M059J (cell line): ENCODE measurements at places on chromosomes 4 and X.

DNA sequence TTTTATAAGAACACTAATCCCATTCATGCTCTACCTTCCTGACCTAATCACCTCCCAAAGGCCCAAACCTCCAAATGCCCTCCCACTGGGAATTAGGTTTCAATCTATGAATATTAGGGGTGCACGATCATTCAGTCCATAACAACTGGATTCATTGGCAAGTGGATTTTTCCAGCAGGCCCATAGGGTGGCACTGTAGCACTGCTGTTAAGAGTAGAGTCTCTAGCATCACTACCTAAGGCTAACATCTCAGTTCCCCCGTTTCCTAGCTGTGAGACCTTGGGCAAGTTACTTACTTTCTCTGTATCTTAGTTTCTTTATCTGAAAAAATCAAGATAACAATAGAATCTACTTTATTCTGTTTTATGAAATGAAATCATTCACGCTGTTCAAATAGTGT lies 315.8 kb downstream of the STIM2 start:
- peak; percentile 21 for DNase-seq

GRCh38 chr4:79495447-79495846 lies 87.4 kb upstream of the GK2 start:
- DNase-seq, result no peak

DNA sequence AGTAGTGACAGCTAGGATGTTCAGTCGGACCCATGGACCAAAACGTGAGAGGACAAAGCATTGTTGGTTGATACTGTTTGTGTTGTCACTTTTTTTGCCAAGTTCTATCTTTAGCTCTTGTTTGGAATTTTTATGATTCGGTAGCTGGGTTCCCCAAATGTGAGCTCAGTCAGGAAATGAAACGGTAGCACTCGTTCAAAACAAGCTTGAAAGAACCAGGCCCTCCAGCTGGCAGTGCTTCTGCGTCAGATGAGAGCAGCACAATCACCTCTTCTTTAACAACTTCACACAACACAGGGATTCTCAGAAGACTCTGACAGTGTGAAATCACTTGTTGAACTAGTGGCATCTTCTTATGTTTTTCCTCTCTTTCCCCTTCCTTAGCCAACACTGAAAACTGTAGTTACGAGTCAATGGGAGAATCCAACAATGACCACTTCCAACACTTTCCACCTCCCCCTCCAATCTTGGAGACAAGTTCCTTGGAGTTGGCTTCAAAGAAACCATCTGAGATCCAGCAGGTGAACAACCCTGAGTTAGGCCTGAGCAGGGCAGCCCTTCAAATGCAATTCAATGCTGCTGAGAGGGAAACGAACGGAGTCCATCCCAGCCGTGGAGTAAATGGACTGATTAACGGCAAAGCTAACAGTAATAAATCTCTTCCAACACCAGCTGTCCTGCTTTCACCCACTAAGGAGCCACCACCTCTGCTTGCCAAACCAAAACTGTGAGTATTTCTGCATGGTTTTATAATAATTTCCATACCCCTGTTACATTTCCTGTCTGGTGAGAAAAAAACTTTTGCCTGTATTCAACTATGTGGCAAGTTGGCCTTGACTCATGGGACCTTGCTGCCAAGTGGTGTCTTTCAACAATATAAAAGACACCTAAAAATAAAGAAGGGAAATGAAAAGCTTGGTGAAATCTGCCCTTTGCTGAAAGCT lies 214.6 kb downstream of the PALLD start:
- DNase-seq, result peak; percentile 70

GRCh38 chr4:152460488-152460887 lies 75.4 kb downstream of the FBXW7 start:
- peak; percentile 39 for DNase-seq

DNA sequence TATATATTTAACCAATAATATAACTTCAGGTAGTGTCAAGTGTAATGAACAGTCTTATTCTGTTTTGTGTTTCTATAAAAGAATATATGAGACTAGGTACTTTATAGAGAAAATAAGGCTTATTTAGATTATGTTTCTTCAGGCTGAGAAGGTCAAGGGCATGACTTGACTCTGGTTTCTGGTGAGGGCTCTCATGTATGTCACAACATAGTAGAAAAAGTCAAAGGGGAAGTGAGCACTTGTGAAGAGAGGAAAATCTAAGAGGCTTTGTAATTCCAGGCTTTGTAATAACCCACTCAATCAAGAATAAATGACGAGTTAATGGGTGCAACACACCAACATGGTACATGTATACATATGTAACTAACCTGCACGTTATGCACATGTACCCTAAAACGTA lies 27.6 kb downstream of the PRR32 start:
- DNase-seq, result no peak

- DNase-seq, result no peak
These were observed 90.5 kb downstream of the FBXO8 start for GRCh38 chr4:174192943-174193342.

GRCh38 chr4:111494971-111495370 lies 650.3 kb upstream of the FAM241A start:
- no peak for DNase-seq

DNA sequence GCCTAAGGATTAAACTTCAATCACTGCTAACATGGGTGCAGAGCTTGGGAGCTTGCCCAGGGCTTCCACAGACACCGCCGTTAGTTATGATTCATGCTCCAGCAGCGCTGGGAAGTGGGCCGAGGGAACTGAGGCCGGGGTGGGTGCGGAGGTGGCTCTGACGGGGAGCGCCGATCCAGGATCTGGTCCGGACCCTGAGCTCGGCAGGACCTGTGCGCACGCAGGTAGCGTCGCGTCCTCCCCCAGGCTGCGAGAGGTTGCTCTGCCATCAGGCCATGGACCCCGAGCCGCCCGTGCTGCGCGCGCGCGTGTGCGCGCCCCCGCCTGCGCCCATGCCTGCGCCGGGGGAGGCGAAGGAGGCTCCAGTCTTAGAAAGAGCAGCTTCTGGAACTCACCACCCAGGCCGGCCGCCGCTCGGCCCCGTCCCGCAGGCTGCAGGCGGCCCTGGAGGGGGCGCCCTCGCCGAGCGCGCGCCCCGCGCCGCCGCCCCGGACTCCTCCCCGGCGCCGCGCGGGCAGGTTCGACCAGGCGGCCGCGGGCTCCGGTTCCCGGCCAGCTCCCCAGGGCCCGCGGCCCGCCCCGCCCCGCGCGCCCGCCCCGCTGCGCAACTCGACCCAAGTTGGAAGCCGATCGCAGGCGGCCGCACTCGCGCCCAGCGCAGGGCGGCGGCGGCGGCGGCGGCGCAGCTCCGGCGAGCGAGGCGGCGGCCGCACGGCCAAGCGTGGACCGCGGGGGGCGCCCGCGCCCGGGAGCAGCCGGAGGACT lies 732 bp upstream of the ADRA2C start:
- DNase-seq, result peak; percentile 49

GRCh38 chr4:105989485-105990242 lies 94.4 kb downstream of the NPNT start:
- DNase-seq, result peak; percentile 32

- DNase-seq, result peak; percentile 14
These were observed 6.0 kb downstream of the GAGE10 start for GRCh38 chrX:49309401-49309981.

- peak; percentile 55 for DNase-seq
These were observed 20.3 kb upstream of the SLC25A4 start for GRCh38 chr4:185122681-185123345.

DNA sequence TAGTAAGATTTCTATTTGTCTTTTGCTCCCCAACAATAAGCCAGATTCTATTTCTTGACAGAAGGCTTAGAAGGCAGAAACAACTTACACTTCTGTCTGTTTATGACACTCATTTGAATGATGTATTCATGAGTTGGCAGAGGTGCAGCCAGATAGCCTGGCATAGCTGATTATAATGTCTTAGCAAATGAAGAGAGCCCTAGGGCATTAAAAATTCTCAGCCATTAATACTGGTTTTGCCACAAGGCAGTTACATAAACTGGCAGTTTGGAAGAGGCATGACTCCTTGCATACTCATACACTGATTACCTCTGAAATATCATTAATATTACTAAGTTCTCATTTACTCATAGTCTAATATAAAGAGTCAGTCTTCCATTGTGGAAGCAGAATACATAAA lies 728.5 kb upstream of the NDST4 start:
- peak; percentile 1 for DNase-seq

DNA sequence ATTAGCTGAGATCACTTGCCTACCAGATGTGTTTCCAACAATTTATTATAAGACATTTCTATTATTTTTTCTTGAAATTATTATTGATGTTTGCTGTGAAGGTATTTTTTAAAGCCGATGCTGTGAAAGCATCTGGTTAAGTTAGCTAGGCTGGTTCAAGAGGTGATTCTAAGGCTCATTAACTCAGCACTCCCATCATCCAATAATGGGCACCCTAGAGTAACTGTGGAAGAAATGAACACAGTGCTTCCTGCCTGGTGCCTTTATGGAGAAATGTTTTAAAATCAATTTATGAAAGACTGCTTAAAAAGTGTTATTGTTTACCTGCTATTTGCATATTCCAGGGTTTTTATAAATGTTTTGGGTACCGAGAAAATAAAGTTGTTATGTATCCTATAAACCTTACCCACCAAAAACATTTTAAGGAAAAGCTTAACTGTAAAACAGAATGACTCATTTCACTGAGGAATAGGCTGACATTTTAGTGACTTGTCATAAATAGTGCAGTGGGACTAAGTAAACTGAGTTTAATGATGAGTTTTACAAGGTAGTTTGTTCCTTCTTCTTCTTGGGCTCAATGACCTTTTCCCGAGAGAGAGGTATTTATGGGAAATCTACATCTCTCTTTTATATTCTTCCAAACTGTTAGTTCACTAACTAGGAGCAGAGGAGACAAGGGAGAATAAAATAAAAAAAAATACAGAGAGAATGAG lies 310.0 kb upstream of the AADAT start:
- DNase-seq, result no peak

GRCh38 chrX:76427560-76428242 lies at the start of gene MAGEE1:
TSS of gene MAGEE1 (plus strand) at chrX:76427710. CDS start at chrX:76427931, 221 bp downstream.
- peak; percentile 12 for DNase-seq

- DNase-seq, result peak; percentile 26
These were observed 62.5 kb upstream of the GPR174 start for GRCh38 chrX:79081895-79082512.

DNA sequence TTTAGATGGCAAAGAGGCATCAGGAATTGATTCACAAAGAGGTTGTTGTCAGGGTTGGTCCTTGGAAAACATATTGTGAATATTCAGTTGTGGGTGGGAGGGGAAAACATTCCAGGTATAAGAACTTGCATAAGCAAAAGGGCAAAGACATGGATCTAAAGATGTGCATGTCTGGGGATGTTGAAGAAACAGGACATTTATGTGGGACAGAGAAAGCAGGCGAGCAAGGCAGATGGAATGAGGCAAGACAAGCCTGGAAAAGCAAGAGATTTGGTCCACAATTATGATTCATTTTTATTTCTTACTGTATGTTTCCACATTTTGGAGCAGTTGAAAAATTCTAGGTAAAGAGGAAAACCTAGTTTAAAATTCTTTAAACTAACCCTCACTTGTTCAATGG lies 134.9 kb upstream of the CXXC4 start:
- no peak for DNase-seq

DNA sequence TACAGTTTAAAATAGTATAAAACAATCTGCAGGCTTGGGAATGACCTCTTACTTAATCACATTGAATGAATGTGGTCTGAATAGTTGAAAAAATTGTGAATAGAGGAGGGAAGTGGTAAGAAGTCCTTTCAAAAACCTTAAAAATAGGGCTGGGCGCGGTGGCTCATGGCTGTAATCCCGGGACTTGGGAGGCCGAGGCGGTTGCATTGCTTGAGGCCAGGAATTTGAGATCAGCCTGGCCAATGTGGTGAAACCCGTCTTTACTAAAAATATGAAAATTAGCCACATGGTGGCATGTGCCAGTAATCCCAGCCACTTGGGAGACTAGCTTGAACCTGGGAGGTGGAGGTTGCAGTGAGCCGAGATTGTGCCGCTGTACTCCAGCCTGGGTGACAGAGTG lies 36.5 kb downstream of the HERC3 start:
- DNase-seq, result peak; percentile 83

- DNase-seq, result no peak
These were observed 109.9 kb upstream of the LIMCH1 start for GRCh38 chr4:41427931-41428600.

GRCh38 chrX:133413218-133413925 lies 1.9 kb downstream of the GPC4 start:
- DNase-seq, result peak; percentile 39
